T47D (cell line): ENCODE measurements at places on chromosomes 4 and X.

- DNase-seq = no peak
These were observed 1439.7 kb upstream of the AGA start for GRCh38 chr4:178881937-178882336.

DNA sequence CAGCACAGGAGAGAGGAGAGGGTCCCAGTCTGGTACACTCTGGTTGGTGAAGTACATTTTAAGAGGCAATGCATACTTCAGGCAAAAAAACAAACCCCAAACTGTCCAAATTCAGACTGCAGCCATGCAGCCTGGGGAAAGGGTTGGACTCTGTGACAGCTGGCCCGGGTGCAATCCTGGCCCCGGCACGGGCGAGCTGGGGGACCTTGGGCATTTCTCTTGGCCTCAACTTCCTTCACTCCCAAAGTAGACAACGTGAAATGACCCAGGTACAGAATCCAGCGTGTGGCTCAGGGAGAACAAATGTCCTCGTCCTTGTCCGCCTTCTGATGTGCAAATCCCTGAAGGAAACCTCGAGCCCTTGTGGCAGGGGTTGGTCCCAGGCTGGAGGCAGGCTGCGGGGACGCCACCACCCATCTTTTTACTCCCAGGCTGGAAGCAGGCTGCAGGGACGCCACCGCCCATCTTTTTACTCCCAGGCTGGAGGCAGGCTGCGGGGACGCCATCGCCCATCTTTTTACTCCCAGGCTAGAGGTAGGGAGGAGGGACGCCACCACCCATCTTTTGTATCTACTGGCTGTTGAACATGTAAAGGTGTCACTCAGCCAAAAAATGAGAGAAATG, 62.3 kb downstream of the ACOX3 start:
- no peak for DNase-seq

- DNase-seq = no peak
These were observed 28.1 kb upstream of the HS6ST2 start for GRCh38 chrX:132986556-132986955.

DNA sequence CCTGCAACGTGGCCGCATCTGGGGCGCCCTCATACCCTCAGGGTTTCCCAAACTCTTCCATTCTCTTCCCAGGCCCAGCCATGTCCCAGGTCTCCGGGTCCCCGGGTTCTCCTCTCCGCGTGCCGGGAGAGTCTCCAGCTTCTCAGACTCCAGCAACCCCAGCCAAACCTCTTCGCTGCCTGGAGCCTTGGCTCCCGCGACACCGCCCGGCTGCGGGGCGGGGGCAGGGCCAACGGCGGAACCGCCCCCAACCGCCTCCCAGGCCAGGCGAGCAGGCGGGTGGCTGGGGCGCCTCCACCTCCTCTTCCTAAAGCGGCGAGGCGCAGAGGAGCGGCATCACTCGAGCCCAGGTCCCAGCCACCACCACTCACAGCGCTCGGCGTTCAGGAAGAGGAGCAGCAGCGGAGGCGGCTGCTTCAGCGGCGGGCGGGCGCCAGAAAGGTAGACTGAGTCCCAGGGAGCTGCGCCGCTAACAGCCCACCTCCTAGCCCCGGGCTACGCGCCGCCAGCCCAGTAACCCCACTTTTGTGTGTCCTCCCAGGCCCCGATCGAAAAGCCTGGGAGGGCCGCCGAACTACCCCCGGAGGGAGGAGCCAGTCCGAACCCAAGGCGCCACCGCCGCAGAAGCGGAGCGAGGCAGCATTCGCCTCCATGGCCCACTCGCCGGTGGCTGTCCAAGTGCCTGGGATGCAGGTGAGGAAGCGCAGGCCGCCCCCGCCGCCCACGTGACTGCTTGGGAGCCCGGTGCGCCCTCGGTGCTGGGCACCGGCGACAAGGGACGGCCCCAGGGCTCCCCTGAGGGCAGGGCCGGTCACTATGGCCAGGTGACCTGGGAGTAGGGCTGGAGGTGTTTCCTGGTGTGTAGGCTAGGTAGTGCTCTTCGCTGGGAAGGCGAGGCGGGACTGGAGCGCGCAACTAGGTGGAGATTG, at the start of gene STK26:
Gene STK26, plus strand, starts transcription at position 336 of the 929 bp plus-strand sequence. Its CDS starts 316 bp downstream, at position 652.
- DNase-seq = peak; percentile 83

DNA sequence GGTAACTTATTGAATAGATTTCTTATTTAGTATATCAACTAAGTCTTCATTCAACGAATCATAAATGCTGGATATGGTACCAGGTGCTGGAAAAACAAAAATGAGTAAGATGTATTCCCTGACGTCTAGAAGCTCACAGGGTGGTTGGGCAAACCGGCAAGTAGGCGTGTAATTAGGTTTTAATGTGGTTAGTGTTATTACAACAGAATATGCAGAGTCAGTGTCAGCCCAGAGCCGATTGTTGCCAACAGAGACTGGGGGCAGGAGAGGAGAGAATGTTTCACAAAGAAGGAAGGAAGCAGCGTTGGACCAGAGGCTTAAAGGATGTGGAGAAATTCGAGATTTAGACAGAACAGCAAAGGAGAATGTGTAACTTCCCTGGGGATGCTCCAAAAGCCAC, 111.7 kb downstream of the TENM3 start:
- DNase-seq = no peak

DNA sequence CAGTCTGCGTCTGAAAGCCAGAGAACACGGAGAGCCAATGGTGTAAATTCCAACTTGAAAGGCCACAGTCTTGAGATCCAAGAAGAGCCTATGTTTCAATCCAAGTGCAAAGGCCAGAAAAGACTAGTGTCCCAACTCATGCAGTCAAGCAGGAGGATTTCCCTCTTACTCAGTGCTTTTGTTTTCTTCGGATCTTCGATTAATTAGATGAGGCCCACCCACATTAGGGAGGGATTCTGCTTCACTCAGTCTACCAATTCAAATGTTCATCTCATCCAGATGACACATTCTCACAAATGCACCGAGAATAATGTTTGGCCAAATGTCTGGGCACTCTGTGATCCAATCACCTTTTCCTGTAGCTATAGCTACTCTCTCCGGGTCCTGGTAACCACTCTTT, 91.5 kb upstream of the S100G start:
- no peak for DNase-seq

DNA sequence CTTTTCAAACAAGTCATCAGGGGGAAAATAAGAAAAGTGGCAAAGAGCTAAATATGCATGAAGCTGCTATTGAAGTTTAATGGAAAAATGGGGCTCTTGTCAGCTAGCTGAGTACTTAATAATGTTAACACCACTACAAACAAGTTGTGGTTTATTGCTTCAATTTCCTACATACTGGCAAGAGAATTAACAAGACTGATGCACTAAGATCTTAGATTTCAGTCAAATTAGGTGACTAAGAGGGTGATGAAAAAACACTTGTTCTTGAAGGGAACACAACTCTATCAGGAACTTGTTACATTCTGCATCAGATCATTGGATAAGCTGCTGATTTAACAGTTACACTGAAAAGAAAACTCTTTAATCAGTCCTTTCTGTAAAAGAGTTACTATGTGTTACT, 234.6 kb upstream of the AFF2 start:
- no peak for DNase-seq

DNA sequence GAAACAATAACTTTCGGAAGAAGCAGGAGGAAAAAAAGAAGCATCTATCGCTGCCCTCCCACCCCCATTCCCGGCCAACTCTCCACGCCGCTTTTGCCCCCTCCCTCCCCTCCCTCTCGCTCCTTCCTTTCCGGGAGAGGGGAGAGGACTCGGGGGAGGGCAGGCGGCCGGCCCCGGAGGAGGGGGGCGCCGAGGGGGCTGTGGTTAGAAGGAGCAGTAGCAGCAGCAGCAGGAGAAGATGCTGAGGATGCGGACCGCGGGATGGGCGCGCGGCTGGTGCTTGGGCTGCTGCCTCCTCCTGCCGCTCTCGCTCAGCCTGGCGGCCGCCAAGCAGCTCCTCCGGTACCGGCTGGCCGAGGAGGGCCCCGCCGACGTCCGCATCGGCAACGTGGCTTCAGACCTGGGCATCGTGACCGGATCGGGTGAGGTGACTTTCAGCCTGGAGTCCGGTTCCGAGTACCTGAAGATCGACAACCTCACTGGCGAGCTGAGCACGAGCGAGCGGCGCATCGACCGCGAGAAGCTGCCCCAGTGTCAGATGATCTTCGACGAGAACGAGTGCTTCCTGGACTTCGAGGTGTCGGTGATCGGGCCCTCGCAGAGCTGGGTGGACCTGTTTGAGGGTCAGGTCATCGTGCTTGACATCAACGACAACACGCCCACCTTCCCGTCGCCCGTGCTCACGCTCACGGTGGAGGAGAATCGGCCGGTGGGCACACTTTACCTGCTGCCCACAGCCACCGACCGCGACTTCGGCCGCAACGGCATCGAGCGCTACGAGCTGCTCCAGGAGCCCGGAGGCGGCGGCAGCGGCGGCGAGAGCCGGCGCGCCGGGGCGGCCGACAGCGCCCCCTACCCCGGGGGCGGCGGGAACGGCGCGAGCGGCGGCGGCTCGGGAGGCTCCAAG, 1.3 kb downstream of the PCDH7 start:
- no peak for DNase-seq

DNA sequence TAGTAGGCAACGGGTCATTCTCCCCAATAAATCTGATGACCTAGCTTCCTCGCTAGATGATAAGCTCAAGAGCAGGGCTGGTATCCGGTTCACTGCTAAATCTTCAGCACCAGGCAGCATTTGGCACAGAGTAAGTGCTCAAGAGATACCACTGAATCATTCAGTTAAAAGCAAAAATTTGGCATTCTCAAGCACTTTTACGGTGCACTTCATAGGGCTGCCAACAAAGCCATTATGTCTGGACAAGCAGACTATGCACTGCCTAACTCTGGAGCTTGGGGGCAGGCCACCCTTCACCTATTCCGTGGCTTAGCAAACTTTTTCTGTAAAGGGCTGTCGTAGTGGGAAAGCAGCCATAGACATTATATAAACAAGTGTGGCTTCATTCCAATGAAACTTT, 23.8 kb upstream of the CXorf38 start:
- no peak for DNase-seq

DNA sequence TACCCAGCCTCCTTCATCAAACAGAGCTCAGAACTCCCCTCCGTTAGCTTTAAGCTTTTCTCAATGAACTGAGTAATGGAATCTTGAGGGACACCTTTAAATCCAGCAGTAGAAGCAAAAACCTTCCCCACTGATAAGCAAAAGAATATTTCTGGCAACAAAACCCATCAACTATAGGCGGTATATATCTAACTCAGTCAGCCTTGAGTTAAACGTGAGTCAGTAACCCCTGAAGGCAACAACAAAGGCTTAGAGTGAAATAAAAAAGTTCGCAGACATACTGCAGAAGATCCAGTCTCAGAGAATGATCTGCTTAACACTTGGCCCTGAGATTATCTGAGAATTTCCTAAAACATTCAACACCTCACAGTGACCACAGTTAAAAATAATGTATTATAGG, 77.2 kb downstream of the DMD start:
- no peak for DNase-seq

- no peak for DNase-seq
These were observed 85.9 kb downstream of the CASK start for GRCh38 chrX:41837270-41837944.

GRCh38 chr4:121484633-121485032, 103.8 kb upstream of the QRFPR start:
- peak; percentile 44 for DNase-seq

DNA sequence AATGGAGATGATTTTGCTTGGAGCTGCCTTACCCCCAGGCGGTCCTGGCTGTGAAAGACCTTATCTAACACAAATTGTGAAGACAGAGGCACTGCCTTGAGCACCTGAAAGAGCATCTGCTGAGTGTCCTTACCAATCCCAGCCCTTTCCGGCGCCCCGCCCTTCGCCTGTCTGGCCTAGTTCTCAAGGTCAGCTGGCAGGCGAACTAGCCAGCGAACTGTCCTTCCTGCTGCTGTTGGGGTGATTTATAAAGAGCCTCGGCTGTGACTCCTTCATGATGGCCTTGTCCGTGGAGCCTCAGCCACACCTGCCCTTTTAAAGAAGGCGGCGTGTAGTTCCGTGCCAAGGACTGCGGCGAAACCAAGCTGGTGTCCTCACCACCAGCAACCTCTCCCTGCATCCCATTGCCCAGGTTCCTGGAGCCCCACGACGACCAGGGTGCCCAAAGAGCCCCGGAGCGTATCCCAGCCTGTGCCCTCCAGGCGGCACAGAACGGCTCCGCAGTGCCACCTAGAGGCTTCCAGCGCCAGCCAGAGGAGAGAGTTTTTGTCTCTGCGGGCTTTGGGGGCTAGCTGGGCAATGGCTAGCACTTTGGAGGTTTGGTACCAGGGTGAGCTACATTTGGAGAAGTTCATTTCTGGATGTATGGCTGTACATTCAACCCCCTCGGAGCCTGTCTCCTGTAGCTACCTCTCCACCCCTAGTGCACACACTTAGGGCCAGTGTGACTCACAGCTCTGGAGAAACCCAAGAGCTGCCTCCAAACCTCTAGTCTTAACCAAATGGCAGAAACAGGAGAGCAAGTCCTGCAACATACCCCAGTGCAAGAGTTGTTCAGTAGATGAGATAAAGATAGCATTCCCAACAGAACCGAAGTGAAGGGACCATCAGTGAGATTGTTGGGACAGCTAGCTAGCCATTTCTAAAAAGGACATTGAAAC, 36.8 kb upstream of the VMA21 start:
- peak; percentile 1 for DNase-seq

GRCh38 chr4:97664741-97665140, 478.5 kb downstream of the STPG2 start:
- no peak for DNase-seq

DNA sequence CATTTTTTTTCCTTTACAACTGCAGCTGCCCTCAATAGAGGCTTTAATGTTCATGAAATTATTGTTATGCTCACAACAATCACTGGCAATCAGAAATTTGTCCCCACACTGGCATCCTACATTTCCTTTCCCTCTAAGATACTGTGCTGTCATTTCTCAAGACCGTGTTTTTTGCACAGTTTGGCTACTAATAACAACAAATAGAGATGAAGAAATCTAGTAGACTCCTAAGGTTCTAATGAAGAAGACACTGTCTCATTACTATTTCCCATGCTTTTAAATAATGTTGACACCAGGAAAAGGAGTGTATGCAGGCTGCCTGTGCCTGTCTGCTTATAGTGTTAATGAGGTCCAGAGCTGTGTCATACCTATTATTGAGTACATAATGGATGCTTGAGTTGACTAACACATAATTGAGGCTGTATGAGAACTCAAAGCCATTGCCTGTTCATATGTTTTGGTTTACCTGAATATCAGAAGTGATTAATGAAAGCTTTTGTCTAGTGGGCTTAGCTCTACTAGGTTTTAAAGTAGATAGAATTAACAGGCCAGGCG, 1.5 kb upstream of the EIF4E start:
- DNase-seq = no peak

DNA sequence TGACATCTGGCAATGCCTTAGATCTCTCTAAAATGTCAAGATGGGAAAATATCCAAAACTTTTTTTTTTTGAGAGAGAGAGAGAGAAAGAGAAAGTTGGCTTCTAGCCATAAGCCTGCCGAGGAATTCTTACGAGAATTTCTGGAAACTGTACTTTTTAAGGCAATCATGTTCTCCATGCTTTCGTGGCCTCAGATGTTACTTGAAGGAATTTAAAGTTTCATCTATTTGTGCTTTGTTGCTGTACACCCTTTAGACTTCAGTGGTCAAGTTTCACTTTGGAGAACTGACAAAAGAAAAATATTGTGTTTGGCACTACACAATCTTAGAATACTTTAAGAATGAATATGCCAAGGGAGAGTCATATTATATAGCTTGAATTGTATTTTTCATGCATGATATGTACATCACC, 53.9 kb downstream of the FAT4 start:
- no peak for DNase-seq

GRCh38 chr4:105471566-105472176, 2.2 kb downstream of the PPA2 start:
- DNase-seq = peak; percentile 44

- peak; percentile 46 for DNase-seq
These were observed 17.7 kb upstream of the PPEF2 start for GRCh38 chr4:75919920-75920319.
